GM23338 (cell line): ENCODE measurements at places on chromosomes 2 and 18. TPM values are rescaled to one million over a fixed set of nuclear protein-coding genes. Genes with fewer than 3 reads are reported as not detected.
A peak's percentile ranks its signal among the peaks of the same experiment; 100 is the strongest.

ATOH8 gene
- total RNA-seq, result 0.62 and 0.97 TPM in 2 replicates

UGT1A3 gene
- not detected in 2 replicates for total RNA-seq

KCNK3 gene
- total RNA-seq, result 0.19 TPM in 1 of 2 replicates, not detected in the other

DNA sequence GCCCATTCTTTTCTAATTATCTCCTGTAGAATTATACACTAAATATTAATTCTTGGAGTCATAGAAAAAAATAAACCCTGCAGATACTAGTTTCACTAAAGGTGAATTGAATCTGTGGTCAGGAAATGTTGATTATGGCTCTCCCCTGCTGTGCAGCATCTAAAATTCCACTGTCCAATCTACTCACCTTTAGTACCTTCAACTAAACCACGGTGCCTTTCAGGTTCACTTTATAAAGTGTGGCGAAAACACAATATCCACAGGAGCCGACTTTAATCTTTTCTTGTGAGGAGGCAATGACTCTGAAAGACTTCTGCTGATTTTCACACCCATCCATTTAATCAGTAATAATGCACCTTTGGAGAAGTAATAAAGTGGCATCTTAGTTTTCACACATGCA, 402.3 kb downstream of the THSD7B start:
- DNase-seq, result no peak

- no peak for DNase-seq
These were observed 21.5 kb downstream of the THNSL2 start for GRCh38 chr2:88191722-88192042.

- DNase-seq, result no peak
These were observed 67.3 kb downstream of the SNORC start for GRCh38 chr2:232937278-232937906.

- peak; percentile 75 for DNase-seq
These were observed 5.6 kb downstream of the RAX start for GRCh38 chr18:59267503-59268126.

- DNase-seq, result no peak
These were observed 59.9 kb upstream of the SNTG2 start for GRCh38 chr2:890791-891190.

KLHL14 gene
- total RNA-seq, result 0.78 and 1.9 TPM in 2 replicates

- DNase-seq, result no peak
These were observed 56.0 kb downstream of the TRAPPC12 start for GRCh38 chr2:3435445-3435844.

SCN1A gene
- 1.2 and 2.1 TPM in 2 replicates for total RNA-seq
